Hematopoietic multipotent progenitor cell treated with erythropoietin and hydrocortisone succinate and interleukin-3 and kit ligand, for 6 days (in vitro differentiated cells): ENCODE measurements at places on chromosomes 12 and 14.

DNA sequence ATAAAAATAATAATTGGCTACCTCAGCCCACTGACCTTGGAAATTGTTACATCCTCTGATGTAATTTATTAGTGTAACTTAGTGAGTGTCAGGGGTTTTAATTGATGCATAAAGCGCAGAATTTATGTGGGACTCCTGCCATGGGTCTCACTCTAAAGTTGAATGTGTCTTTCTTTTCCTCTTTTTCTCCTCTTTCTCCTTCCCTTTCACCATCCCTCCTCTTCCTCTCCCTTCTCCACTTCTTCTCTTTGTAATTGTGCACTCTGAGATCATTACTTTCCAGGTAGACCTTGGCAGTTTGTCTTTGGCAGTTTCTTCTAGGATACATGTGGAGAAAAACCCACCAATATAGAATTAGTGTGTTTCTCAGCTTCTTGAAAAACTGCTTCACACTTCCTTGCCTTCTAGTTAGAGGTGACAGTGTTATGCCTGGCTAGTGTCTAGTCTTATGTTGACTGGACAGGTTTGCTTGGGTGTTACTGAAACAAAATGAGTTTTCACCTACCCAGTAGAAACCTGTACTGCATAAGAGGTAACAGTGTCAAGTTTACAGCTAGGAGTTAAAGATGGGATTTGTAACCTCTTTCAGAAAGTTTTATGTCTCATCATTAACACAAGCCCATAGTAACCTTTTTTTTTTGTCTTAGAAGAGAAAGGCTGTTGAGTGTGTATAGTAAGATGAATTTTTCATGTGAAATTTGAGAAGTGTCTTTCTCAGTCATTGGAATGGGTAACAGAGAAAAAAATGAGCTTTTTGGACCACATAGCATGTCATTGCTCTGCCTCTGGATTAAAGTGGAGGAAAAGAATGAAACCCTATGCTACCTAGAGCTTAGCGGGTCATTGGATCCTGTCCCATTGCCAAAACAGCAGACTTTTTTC, 18.6 kb downstream of the PELI2 start:
- no peak for DNase-seq

- no peak for DNase-seq
These were observed 49.4 kb downstream of the DGLUCY start for GRCh38 chr14:91163316-91163715.

- no peak for DNase-seq
These were observed 81.9 kb downstream of the PELI2 start for GRCh38 chr14:56199982-56200577.

GRCh38 chr12:122306407-122306806, 40.1 kb upstream of the VPS33A start:
- peak; percentile 23 for DNase-seq

DNA sequence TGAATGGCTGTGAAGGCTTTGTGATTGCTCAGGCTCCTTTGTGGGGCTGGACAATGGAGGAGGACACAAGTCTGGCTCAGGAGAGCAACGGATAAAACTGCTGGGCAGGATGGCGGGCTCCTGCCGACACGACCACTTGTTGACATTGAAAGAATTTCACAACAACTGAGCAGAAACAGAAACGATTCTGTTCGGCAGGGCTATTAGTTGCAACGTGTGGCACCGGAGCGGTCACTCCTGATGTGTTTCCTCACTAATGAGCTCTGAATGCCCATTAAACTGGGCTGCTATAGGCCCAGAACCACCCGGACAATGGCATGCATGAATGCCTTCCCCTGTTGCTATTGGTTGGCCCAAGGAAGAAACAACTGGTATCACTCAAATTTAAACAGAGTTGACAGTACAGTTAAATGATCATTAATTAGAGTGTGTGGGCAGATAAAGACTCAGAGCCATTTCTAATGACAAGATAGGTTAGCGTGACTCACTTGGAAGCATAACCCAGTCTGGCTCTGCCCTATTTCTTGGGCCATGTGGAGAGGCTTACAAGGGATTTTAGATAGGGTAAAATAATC, 142.9 kb downstream of the ASCL1 start:
- no peak for DNase-seq

DNA sequence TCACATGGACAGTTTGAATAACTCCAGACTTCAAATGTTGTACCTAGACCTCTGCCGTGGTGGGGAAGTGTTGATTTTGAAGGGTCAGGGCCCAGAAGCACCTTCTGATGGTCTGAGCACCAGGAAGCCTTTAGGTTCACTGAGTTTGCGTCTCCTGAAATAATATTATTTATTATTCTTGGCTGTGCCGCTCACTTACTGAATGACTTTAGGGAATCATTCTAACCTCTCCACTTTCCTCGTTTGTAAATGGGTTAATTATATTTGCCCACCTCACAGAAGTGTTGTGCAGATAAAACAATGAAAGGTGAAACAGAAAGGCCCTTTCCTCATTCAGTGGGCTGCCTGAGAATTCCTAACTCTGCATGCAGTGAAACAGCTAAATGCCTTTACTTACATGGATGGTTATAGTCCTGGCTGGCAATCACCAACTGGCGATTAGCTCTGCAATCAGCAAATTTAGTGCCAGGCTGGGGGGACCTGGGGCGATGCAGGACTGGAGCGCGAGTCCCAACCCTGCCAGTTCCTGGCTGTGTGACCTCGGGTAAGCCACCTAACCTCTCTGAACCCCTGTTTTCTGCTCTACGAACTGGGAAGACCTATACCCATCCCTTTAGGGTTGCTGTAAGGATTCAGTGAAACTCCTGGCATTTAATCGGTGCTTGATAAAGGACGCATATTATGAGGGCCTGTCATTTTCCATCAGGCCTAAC, 57.5 kb downstream of the MAP1LC3B2 start:
- no peak for DNase-seq

- DNase-seq = no peak
These were observed 23.8 kb downstream of the MANSC1 start for GRCh38 chr12:12326262-12326661.

GRCh38 chr14:100533656-100534485, 53.3 kb downstream of the BEGAIN start:
- DNase-seq = no peak

GRCh38 chr12:27094726-27095125, 12.3 kb upstream of the C12orf71 start:
- no peak for DNase-seq

GRCh38 chr12:114287821-114288525, 118.0 kb downstream of the TBX5 start:
- DNase-seq = no peak

DNA sequence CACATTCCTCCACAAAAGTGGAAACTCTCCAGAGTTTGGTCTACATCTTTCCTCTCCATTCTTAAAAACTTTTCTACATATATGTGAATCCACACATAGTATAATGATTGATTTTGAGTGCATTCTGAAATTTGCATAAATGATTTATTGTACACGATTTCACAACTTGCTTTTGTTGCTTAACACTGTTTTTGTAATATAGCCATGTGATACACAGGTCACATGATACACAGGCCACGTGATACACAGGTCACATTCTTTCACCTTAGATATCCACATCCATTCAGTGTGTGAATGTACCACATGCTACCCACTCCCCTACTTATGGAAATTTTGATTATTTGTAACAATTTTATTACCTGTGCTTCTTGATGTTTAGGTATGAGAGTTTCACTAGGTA, 319.1 kb downstream of the ZFP36L1 start:
- peak; percentile 9 for DNase-seq

- no peak for DNase-seq
These were observed 25.2 kb downstream of the TCHP start for GRCh38 chr12:109925185-109925840.

DNA sequence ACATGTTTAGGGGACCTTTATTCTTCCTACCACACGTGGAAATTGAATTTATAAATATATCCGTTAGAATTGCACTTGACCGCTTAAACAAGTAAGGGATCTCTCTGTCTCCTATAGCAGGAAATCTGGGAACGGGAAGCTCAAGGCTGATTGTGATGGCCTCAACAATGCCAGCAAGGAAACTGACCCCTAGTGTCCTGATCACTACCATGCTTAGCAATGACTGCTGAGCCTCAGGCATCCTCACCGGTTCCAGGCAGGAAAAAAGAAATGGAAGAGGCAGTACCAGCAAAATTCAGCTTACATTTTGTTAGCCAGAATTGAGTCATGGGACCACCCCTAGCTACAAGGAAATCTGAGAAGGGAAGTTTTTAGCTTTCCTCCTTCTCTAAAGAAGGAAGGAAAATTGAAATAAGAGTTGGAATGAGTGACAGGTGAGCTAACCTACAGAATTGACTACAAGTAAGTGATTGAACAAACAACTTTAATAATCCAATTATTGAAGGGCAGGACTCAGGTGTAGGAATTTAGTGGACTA, 43.9 kb upstream of the AMN1 start:
- DNase-seq = no peak

- DNase-seq = peak; percentile 40
These were observed 1.2 kb downstream of the KIF26A start for GRCh38 chr14:104139460-104140212.

DNA sequence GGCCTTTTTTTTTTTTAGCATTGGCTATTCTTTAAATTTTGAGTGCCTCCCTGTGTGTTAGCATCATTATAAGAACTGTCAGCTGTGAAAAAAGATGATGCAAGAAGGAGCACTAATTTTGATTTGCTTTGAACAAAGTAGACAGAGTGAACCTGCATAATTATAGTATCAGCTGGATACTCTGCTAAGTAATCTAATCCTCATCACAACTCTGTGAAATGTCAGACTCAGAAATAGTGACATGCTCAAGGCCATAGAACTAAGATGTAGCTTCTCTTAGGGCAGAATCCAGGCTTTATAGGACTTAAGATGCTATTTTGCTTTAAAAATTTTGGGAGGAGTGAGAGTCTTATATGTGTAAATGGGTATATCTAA, 31.9 kb downstream of the FBXO34 start:
- DNase-seq = no peak

GRCh38 chr12:58528271-58528670, 392.0 kb downstream of the LRIG3 start:
- DNase-seq = no peak

DNA sequence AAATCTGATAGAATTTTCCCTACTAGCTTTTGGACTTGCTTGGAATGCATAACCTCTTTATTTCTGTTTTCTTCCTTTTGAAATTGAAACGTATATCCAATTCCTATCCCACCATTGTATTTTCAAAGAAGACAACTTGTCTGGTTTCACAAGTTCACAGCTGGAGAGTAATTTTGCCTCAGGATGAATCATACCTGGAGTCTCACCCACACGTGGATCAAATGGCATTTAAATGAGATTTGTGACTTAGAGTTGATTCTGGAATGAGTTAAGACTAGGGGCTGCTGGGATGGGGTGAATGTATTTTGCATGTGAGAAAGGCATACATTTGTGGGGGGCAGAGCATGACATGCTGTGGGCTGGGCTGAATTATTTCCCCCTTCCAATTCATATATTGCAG, 516.5 kb upstream of the MGAT4C start:
- no peak for DNase-seq

- no peak for DNase-seq
These were observed 22.8 kb upstream of the SLC38A2 start for GRCh38 chr12:46395388-46395787.

DNA sequence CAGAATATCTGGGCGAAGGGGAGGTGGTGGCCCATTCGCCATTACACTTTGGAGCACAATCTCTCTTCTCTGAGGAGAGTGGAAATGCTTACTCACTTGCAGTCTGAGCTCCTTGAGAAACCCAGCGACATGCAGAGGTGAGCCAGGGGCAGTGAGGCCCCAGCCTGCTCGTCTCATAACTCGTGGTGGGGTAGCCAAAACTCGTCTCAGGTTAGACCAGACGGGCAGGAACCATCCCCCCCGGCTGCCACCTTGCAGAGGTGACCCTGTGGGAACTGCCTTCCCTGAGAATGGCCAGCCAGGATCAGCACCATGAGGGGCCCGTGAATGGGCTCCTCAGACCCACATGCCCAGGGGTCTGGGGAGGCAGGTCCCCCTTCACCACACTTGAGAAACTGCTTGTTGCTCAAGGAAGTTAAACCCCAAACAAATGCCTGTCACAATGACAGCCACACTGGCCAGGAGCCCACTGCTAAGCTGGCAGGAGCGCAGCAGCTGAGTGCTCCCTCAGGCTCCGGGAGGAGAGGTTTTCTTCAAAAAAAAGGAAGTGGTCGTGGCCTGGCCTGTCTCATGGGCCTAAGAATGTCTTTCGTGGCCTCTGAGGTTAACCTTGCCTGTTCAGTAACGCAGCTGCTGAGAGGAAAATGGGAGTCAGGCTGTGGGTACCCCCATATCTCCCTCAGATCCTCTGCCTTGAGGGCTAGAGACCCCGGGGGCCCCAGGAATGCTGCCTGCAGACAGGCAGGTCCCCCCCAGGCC, 9.2 kb upstream of the ALDH2 start:
- peak; percentile 84 for DNase-seq

DNA sequence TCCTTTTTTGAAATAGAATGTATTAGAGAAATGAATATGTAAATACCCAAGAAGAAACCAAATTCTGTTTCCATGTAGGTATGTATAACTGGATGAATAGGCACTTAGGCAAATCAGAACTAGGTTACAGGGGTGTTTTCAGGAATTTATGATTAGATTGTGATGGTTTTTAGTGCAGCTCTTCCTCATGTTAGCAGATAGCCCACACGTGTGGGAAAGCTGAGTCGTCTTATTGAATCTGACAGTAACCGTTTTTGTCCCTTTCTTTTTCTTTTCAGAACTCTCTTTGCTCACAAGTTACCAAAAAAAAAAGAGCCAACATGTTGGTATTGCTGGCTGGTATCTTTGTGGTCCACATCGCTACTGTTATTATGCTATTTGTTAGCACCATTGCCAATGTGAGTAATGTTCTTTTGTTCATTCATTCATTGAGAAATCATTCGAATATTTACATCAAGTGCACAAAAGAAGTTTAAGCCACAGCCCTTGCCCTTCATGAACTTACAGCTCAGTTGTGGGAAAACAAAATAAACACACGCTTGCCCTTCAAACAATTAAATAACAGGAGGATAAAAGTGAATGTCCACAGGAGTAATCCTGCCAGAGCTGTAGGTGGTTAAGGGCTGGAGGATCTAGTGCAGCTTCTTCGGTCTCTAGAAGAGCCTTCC, 14.8 kb downstream of the EMP1 start:
- no peak for DNase-seq

GRCh38 chr14:92956961-92957360, 34.0 kb downstream of the CHGA start:
- no peak for DNase-seq

GRCh38 chr14:33370426-33370825, 431.7 kb downstream of the NPAS3 start:
- peak; percentile 23 for DNase-seq

DNA sequence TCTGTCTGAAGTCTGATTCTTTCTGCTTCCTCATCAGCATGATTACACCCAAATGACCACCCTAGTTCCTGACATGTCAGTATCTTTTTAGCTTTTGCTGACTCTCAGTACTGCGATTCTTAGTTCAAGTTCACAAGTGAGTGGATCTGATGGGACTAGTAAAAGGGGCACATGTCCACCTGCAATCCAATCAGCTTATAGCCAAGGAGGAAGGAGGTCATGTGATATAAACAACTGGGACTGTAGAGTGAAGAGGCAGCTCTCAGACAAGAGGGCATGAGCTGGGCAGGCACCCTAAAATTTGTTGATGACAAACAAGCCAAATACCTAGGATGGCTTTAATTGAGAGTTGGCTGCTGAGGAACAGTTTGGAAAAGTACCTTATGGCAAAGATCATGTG, 68.1 kb upstream of the OTOGL start:
- DNase-seq = no peak
